ENCODE measurements at places on chromosomes 1 and 21.

DNA sequence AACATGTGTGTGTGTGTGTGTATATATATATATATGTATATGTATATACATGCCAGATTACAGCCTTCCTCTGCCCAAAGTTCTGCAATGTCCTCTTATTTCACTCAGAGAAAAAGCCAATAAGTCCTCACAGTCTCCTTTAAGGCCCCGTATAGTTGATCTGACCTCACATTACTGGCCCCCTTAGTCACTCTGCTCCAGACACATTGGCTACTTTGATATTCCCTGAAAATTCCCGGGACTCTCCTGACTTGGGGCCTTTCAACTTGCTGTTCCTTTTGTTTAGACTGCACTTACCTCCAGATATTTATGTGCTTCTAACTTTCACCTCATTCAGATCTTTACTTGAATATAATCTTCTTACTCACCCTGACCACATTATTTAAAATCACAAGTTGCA lies 4.2 kb upstream of the BSDC1 start:
- DNase-seq = no peak

GRCh38 chr21:38211321-38211720 lies 45.5 kb upstream of the KCNJ15 start:
- DNase-seq = no peak

GRCh38 chr1:152148051-152148450 lies 11.0 kb downstream of the RPTN start:
- DNase-seq = no peak

DNA sequence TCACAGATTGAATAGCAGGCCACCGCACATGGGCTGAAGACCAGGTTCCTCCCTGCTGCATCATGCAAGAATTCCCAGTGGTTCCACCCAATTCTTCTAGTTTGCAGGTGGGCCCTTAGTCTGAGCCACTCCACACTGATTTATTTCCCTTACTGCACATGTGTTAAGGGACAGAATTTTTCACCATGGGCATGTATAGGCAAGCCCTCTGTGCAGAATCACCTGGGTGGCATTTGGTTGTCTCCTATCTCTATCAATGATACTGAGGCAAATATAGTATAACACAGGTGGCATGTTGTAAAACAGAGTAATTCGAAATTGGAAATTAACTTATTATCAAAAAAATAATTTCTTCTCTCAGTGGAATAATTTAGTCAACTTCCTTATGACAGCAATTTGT lies 1892.4 kb downstream of the NCAM2 start:
- DNase-seq = no peak

DNA sequence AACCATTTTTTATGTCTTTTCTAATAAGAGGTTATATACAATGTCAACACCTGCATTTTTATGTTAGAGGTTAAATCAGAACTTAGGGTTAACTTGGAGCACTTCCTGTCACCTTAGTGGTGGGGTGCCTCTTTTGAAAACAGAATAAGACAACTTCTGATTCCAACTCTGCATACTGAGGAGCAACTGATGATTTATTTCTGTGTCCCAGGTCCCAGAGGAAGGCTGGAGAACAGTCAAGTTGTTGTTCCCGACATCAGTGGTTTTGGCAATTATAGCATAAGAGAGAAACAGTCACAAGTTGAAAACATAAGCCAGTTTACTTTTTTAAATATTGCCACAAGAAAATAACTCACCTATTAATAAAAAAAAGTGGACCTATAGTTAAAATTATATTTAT lies 871.0 kb upstream of the ADAMTS5 start:
- no peak for DNase-seq

DNA sequence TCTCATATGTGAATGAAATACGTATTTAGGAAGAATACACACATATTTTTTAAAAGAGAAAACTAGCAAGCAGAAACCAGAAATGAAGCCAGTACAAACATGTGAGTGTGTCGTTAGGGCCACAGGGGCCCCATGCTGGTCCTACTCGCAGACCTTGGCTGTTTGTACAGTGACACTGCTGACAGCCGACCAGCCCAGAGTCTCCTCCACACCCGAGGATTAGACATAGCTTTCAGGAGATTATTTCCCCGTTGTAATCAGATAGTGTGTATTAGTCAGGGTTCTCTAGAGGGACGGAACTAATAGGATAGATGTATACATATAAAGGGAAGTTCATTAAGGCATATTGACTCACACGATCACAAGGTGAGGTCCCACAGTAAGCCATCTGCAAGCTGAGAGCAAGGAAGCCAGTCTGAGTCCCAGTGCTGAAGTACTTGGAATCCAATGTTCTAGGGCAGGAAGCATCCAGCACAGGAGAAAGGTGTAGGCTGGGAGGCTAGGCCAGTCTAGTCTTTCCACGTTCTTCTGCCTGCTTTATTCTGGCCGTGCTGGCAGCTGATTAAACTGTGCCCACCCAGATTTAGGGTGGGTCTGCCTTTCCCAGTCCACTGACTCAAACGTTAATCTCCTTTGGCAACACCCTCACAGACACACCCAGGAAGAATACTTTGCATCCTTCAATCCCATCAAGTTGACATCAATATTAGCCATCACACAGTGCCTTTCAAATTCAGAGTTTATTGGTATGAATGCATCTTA lies 51.2 kb downstream of the DIP2A start:
- DNase-seq = no peak

GRCh38 chr21:27209546-27209945 lies 242.7 kb upstream of the ADAMTS5 start:
- no peak for DNase-seq

GRCh38 chr1:48031676-48032075 lies 34.5 kb upstream of the TRABD2B start:
- DNase-seq = no peak

DNA sequence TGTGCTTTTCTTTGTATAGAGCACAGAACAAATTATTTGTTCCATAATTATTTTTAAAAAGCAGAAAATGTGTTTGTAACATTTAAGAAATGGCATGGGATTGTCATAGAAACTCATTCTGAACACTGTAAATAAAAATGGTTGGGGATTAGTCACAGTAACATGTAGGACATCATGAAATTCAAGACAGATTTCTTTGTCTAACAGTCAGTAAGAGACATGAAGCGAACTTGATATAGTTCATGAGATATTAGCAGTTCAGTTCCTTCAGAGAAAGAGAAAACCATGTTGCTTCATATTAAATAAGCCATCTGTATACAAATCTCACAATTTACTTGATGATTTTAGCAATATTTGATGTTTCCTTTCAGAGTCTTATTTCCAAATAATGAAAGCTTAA lies 19.7 kb downstream of the NFIA start:
- no peak for DNase-seq

GRCh38 chr1:22228505-22228911 lies 85.6 kb upstream of the WNT4 start:
- no peak for DNase-seq

- DNase-seq = no peak
Measured at GRCh38 chr21:36698385-36698980, 432 bp upstream of the SIM2 start.

DNA sequence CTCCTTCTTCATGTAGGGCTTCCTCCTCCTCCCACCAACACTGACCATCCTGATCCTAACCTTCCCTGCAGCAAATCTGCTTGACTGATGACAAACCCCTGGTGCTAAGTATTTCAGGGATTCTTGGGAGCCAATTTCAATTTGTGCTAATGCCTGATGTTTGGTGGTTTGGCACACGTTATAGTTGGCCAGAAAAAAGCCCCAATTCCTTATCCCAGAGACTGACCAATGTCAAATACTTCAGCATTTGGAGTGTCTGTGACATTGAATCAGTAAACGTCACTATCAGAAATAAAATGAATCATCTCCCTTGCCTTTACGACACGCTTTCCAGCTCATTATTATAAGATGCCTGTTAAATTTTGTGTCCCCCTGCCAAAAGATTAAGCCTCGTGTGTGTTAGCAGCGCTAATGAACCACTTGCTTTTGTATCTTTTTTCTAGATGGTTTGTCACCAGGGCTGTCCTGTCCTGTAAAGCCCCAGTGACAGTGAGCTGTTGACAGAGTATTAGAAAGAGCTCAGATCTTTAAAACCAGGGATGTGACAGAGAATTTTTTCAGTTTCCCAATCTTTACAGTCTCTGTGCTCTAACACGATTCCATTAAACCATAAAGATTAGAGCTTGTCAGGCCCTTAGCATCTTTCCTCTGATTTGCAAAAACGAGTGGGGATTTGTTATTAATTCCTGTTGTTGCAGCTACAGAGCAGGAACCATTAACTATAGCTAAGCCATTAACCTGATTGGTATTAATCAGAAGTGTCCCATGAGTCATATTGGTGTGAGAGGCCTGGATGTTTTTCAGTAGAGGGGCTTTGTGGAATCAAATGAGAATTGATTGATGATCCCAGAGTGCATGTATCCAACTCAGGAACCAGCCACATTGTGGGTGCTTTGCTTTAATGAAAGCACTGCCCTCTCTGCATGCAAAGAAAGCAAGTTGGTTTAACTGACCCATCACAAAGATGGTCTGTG lies 665.1 kb upstream of the PLXNA2 start:
- no peak for DNase-seq

DNA sequence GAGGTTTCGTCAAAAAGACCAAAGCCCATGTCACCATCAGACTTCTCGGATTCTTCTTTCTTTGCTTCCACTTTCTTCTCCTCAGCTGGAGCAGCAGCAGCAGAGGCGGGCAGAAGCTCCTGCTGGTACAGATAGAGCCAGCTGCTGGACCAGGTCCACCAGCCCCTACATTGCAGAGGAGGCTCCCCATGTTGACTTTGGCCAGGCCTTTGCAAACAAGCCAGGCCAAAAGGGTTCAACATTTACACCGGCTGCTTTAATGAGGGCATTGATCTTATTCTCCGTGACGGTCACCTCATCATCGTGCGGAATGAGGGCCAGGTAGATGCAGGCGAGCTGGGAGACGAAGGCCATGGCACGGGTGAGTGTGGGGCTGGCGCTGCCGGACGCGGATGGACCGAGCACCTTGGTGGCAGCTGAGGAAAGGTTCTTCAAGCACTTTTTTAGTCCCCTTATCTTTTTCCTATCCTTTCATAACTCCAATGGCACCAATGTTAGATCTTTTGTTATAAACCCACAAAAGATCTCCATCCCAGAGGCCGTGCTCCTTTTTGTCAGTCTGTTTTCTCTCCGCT lies 358.5 kb downstream of the RGS7 start:
- no peak for DNase-seq

DNA sequence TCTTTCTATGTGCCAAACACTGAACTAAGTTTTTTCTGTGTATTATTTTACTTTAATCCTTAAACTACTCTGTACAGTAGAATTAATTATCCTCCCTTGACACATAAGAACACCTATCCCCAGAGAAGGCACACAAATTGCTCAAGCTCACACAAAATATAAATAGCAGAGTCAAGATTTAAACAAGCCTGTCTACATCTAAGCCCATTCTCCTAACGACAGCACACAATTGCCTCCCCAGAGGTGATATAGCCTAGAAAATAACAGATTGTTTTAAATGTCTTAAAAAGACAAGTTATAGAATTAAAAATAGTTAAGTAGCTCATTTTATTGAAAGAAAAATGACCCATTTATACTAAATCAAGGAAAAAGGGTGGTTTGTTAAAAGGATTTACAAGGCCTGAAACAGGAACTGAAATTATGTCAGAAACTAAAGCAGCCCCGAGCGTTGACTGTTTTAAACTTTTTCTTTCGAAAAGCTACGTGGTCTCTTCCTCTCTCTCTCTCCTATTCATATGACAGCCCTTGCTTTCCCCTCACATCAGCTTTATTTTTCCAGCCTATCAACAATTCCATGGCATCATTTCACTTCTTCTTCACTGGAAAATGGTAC lies 30.5 kb downstream of the TNFSF18 start:
- no peak for DNase-seq

DNA sequence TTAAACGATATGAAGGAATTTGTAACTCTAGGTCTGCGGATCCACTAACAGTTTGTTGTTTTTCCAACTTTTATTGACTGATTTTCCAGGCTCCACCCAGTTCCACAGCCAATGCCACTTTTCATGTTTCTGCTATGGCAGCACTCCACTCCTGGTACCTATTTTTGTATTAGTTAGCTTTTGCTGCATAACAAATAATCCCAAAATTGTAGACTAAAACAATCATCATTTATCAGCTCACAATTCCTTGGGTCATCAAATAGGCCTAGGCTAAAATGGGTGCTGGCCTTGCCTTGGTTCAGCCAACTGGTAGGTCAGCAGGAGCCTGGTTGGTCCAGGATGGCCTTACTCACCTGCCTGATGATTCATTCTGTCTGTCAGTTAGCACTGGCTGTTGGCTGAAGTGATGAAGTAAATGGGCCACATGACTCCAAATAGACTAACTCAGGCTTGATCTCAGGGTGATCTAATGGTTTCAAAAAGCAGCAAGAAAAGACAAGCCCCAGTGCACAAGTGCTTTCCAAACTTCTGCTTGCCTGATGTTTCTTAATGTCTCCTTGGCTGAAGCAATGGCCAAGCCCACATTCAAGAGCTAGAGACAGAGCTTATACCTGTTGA lies 3.2 kb upstream of the C8B start:
- DNase-seq = no peak

DNA sequence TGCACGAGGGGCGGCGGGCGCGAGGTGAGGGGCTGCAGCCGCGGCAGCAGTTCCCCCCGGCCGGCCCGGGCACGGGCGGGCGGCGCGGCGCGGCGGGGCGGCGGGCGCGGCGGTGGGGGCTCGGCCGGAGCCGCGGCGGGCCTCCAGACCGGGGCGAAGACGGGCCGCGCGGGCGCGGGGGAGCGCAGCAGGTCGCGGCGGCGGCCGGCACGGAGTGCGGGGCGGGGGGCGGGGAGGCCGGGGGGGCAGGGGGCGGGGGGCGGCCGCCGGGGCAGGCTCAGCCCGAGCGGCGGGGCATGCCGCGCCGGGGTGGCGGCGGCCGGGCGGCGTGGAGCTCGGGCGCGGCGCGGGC lies 311 bp downstream of the IRF2BP2 start:
- no peak for DNase-seq

- no peak for DNase-seq
Measured at GRCh38 chr1:109763646-109764415, at the start of gene EPS8L3. Gene EPS8L3, minus strand, starts transcription at chr1:109763923. Its CDS starts 2,174 bp downstream, at chr1:109761749.

GRCh38 chr1:40564913-40565312 lies 33.5 kb downstream of the ZNF684 start:
- no peak for DNase-seq

- DNase-seq = no peak
Measured at GRCh38 chr1:213728593-213729536, 258.9 kb upstream of the PROX1 start.

GRCh38 chr1:215865060-215865459 lies 298.0 kb downstream of the KCTD3 start:
- no peak for DNase-seq

DNA sequence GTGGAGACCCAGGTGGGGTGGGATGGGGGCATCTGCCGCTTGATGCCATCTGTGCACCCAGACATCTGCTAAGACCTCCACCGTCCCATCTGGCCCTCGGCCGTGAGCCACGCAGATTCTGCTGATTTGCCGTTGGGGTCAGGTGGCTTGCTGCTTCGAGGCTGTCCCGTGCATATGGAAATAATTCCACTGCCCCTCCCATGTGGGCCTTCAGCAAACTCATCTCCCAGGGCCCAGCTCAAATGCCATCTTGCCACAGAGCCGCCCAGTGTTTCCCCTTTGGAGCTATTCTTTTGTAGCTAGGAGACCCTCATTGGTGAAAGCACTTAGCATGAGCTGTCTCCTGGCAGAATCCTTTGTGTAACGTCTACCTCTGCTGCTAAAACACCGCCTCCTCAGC lies 99.8 kb downstream of the KAZN start:
- no peak for DNase-seq

- no peak for DNase-seq
Measured at GRCh38 chr1:156912861-156913808, 7.3 kb upstream of the LRRC71 start.
